ENCODE measurements at places on chromosomes 7 and 10.

DNA sequence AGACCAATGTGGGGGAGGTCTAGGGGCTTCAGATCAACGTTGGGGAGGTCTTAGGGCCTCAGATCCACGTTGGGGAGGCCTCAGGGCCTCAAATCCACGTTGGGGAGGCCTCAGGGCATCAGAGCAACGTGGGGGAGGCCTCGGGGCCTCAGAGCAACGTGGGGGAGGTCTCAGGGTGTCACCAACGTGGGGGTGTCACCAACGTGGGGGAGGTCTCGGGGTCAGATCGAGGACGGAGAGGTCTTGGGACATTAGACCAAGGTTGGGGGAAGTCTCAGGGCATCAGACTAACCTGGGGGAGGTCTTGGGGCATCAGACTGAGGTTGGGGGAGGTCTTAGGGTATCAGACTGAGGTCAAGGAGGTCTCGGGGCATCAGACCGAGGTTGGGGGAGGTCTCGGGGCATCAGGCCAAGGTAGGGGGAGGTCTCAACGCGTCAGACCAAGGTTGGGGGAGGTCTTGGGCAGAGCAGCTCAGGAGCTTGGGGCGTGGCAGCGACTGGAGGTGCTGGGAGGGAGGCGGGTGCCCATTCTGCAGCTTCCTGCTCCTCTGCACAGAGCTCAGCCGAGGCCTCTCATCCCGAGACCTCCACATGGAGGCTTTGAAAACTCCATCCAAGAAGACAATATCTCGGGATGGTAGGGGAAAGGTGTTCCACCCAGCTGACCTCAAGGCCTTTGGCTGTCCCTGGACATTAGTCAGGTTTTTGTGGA lies 159.8 kb downstream of the WDR37 start:
- no peak for DNase-seq

GRCh38 chr10:86072413-86072812 lies 294.2 kb downstream of the GRID1 start:
- no peak for DNase-seq

DNA sequence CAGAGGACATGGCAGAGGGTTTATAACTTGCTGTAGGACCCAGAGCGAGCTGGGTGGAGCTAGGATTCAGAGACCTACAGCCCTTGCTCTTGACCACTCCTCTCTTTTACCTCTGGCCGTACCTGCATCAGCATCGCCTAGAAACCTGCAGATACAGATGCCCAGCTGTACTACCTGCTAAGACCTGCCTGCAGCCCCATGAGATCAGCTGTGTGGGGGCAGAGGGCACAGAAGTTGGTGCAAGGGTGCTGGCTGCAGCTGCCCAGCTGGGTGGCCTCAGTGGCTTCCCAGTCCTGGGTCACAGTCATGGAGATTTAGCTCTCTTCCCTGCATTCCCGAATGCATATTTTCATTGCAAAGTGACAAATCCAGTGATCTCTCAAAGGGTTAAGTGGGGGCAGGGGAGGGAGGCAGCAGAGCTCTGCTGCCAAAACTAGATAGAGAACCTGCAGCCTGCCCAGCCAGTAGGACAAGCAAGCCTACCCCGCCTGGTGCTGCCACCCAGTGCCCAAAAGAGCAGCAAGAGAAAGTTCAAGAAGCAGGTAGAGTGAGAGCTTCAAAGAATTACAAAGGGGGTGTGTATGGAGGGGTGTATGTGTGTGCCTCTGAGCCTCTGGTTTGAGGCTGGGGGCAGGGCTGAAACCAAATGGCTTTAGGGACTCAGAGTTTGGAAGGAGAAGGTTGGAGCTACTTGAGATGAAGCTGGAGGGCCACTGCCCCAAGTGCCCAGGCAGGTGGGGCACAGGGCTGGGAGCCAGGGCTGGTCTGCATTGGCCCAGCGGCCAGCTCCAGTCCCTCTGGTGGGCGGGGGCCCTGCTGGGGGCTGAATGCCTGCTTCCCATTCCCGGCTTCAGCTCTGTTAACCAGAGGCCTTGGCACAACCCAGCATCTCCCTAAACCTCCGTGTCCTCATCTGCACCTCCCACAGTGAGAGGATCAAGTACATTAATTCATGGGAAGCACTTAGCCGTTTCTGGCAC lies 6.9 kb downstream of the FAM241B start:
- no peak for DNase-seq

DNA sequence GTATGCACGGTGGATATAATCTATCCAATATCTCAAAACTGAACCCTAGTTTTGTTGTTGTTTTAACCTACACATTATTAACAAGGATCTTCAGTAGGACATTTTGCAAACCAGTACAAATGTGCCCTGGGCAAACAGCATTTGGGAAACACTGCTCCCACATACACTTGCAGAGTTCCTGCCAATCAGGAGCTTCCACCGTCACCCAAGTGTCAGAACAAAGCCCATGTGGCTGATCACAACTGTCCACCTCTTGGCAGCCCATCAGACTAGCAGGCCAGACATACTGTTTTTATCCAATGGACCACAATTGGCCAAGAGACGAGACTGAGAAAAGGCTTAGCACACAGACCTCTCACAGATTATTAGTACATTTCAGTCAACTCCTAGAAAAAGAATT lies 200.4 kb downstream of the FAM107B start:
- no peak for DNase-seq

- DNase-seq, result no peak
Measured at GRCh38 chr7:142859829-142860228, 5.0 kb downstream of the EPHB6 start.

DNA sequence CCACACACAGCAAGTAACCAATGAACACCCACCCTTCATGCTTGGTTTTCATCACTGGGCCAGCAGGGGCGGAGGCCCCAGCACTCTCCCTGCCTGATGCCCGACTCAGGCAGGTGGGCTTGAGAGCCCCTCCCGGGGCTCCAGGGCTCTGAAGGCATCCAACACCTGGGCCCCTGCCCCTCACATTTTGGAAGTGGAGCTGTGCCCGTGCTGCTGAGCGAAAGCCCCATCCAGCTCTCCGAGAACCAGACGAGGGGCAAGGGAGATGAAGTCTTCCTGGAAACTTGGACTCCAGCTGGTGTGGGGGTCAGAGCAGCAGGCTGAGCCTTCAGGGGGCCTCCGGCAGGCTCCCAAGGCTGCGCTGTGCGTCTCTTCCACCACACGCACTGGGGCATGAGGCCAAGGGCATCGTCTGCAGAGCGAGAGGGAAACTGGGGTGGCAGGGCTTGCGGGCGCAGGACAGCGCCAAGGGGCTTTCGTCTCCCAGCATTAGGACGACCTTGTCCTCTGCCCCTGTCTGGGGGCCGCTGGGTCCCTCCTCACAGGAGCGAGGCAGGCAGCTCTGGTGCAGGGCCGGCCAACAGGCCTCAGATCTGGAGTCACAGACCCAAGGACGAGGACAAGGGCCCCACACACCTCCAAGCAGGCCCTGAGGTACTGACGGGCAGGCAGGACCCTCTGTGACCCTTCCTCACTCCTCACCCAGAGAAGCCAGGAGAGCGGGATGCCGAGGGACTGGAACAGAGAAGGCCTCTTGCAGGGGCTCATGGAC lies 108.3 kb upstream of the FAM20C start:
- DNase-seq, result no peak

- no peak for DNase-seq
Measured at GRCh38 chr7:5773661-5774086, 7.8 kb downstream of the RNF216 start.

- no peak for DNase-seq
Measured at GRCh38 chr7:141386881-141387280, 164.3 kb upstream of the AGK start.

DNA sequence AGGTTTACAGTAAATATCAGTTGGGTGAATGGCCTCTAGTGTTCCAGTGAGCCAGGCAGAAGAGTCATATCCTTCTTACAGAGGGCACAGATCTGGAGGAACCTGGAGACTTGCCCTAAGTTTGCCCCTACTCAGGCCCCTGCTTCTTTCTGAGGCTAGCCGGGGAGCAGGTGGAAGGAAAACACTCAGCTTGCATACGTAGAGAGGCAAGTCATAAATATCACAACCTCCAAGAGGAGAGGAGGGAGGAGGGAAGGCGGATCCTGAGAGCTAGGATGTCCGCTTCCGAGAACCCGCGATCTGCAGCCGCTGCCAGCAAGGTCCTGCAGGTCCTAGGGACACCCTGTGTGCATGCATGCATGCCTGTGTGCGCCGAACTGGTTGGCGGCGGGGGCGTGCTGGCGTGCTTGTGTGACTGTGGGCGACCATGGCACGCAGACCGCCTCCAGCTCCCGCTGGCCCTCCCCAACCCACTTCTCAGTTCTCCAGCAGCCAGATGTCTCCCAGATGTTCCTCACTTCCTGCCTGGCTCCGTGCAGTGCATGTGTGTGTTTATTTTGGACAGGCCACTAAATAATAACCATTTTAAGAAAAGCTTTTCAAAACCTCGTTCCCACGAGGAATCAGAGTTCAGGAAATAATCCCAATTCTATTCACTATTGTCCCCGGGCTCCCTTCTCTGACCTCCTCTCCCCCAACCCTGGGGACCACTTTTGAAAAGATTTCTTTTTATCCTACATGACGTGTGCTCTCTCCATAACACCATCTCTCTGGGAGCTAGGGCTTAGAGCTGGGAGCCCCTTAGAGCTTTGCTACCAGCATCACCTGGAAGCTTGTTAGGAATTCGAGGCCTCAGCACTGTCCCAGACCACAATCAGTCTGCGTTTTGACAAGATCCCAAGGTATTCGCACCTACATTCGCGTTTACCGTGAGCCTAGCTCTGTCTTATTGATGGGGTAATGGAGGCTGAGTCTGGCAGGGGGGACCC lies 32.4 kb downstream of the UNC5B start:
- DNase-seq, result peak; percentile 70

GRCh38 chr10:7887174-7887816 lies 69.0 kb downstream of the TAF3 start:
- no peak for DNase-seq

GRCh38 chr7:139189357-139189756 lies 41.7 kb upstream of the UBN2 start:
- no peak for DNase-seq

GRCh38 chr7:74083928-74084721 lies 521 bp downstream of the LIMK1 start:
- DNase-seq, result no peak

- no peak for DNase-seq
Measured at GRCh38 chr10:31219306-31219705, 99.7 kb upstream of the ZEB1 start.

- no peak for DNase-seq
Measured at GRCh38 chr7:39540320-39540719, 25.9 kb upstream of the YAE1 start.

GRCh38 chr10:15182540-15183207 lies 14.2 kb upstream of the NMT2 start:
- no peak for DNase-seq

DNA sequence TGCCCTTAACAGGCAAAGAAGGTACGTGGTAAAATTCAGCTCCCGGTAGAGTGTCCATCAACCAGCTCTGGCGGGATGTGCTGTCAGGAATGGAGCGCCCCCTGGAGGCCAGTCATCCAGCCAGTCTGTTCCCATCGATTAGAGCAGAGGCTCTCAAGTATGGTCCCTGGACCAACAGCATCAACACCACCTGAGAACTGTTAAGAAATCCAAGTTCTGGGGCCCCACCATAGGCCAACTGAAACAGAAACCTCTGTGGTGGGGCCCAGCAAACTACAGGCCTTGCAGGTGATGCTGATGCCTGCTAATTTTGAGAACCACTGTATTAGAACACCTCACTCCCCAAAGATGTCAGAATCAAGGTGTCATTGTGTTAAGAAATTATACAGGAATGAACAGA lies 109.2 kb downstream of the DPY19L1 start:
- no peak for DNase-seq

GRCh38 chr10:42111661-42112330 lies 526.6 kb downstream of the ZNF33B start:
- no peak for DNase-seq

- no peak for DNase-seq
Measured at GRCh38 chr10:101687071-101687658, 7.8 kb downstream of the FBXW4 start.

- DNase-seq, result no peak
Measured at GRCh38 chr7:2943851-2944601, 99.6 kb downstream of the CARD11 start.

- no peak for DNase-seq
Measured at GRCh38 chr7:112060625-112061024, 145.6 kb downstream of the DOCK4 start.

DNA sequence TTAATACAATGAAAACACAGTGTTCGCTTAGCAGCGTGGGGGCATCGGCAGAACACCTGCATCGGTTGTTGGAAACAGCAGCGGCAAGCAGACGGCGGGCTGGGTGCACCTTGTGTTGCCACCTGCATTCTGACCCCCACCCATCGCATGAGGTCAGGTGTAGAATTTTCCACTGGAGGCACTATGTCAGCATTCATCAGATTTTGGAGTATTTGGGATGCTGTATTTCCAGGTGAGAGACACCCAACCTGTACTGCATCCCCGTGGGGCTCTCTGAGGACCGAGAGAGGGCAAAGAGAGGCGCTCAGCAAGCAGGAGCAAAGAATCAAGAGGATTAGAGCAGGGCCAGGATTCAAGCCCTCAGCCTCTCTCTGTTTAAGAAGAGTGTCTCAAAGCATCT lies 116.4 kb upstream of the MGMT start:
- DNase-seq, result no peak

DNA sequence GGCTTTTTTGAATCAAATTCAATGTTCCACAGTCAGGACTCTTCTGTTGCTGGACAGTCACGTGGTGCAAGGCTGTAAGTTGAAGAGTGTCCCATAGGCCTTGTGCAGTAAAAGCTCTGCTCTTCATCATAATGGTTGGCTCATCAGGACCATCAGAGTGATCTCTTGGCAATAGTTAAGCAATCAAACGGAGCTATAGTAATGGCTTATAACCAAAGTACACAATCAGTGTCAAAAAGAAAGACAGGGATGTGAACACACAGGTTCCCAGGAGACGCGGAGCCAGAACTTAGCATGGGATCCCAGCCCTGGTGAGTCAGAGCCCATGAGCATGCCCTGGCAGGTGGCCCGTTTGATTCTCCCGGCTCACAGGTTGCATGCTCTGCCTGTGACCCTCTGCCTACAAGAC lies 10.8 kb upstream of the GPNMB start:
- no peak for DNase-seq

- no peak for DNase-seq
Measured at GRCh38 chr7:157490465-157490912, 153.7 kb downstream of the DNAJB6 start.

- no peak for DNase-seq
Measured at GRCh38 chr10:99906470-99906869, 103.3 kb downstream of the DNMBP start.

DNA sequence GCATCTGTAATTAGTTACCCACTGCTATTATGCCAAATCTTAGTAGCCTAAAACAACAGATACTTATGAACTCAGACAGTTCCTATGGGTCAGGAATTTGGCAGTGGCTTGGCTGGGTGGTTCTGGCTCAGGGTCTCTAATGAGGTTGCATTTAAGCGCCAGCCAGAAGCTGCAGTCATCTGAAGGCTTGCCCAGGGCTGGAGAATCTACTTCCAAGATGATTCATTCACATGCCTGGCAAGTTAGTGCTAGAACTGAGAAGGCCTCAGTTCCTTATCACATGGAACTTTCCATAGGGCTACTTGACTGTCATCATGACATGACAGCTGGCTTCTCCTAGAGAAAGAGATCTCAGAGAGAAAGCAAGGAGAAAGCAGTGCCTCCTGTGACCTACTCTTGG lies 121.3 kb downstream of the AVL9 start:
- no peak for DNase-seq

- peak; percentile 51 for DNase-seq
Measured at GRCh38 chr7:29976673-29977415, 12.8 kb downstream of the SCRN1 start.

- no peak for DNase-seq
Measured at GRCh38 chr10:19702215-19702614, 114.0 kb upstream of the PLXDC2 start.

All from right renal pelvis (tissue), 4 donors.